ENCODE measurements at places on chromosomes 2 and 18. TPM values are rescaled to one million over a fixed set of nuclear protein-coding genes. Genes with fewer than 3 reads are reported as not detected.

- peak; percentile 31 for DNase-seq
These were observed 18.1 kb downstream of the LPIN2 start for GRCh38 chr18:2994603-2995432.

- DNase-seq: no peak
These were observed 115.3 kb upstream of the NDUFV2 start for GRCh38 chr18:8987241-8987640.

DNA sequence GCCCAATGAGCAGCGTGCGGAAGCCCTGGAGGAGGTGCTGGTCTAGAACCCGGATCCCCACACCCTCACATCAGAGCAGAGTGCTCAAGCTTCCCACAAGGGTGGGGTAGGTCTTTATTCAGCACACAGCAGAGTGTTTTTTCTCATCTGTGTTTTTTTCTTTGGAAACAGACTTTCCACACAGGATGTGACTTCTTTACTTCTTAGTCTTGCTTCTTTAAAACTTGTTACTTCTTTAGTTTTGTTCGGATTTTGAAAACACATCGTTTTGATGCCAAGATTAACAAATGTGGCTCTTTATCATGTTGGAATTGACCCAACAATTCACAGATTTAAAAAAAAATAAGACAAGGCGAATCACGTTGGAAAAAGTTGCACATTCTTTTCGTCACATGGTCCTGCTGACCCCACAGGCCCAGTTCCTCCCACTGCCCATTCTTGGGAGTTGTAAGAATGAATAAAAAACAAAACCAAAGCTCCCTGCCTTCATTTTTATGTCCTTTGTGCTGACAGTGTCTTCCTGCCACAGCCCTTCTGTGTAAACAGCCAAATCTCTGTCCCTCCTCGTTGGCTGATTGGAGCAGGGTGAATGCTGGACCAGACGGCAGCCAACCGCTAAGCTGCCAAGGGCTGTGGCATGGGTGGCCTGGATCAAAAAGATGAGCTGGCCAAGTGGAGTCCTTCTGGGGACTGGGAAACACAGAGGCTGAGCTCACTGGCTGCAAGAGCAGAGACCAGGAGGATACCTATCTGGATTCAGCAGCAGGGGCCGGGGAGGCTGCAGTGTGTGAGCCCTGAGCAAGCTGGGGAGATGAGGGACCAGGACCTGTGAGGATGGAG lies 81.6 kb downstream of the TWIST2 start:
- DNase-seq: peak; percentile 22

The MLPH gene
- total RNA-seq: 279 TPM

GRCh38 chr2:33000986-33001385 lies 54.2 kb downstream of the LTBP1 start:
- DNase-seq: no peak

DNA sequence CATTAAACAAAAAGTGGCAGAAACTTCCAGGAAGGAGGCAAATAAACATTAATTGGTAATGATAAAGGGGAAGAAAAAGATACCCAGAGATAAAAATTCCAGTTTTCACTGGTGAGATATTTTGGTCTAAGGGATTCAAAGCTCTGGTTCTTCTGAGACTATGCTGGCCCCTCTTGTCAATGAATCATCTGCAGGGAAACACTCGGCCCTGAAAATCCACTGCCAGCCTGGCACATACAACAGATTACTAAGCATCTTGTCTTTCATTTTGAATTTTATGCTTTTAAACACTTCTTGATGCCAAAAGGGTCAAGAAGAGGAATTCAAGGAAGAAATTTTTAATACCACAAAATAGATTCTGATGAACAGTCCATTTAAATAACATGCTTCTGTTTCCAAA lies 1603.8 kb upstream of the ZEB2 start:
- no peak for DNase-seq

DNA sequence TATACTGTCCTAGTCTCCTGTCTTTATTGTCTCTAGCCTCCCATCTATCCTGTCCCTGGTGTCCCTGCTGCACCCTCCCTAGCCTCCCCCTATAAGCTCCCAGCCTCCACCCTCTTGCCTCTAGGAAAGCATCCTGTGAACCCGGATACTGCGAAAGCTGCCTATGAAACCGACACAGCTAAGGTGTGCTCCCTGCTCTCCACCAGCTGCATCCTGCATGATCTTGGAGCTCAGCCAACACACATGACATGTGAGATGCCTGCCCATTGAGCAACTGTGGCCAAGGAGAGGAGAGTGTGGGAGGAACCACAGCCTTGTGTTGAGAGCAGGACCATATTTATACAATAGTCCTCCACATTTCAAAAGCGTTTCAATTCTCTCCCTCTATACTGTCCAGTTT lies 187.1 kb downstream of the ZBTB7C start:
- DNase-seq: peak; percentile 50

Measured in transverse colon (tissue), 4 donors.